ENCODE measurements at places on chromosomes 1 and 21.

GRCh38 chr1:12475101-12475500 lies 142.9 kb downstream of the DHRS3 start:
- H3K4me3 ChIP-seq, result no peak overlapping the region
- no peaks in the 10 kb centered on the region for H3K4me1 ChIP-seq
- DNase-seq, result no peak
- no peaks in the 10 kb centered on the region for H3K27me3 ChIP-seq
- H3K27ac ChIP-seq, result no peak overlapping the region

DNA sequence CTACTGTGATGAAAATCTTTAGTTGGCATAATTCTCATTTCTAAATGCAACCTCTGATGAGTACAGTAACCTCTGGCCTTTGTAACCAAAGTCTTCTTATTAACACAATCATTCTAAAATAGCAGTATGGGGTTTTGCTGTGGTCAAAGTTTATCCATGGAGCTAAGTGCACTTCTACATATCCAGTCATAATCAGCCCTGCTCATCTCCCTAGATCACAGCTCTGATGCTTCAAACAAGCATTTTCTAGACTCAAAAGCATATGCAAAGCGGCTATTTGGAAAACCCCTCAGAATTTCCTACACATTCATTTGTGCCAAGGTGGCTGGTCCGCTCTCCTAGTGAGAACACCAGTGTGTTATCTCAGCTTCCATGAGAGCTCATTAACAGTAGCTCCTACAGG lies 418.6 kb downstream of the MRPL39 start:
- no peaks in the 10 kb centered on the region for H3K4me1 ChIP-seq
- no peak overlapping the region for H3K4me3 ChIP-seq
- H3K36me3 ChIP-seq, result no peaks in the 10 kb centered on the region
- no peak overlapping the region for H3K27ac ChIP-seq
- no peaks in the 10 kb centered on the region for H3K27me3 ChIP-seq

- H3K4me1 ChIP-seq, result peaks cover 11% of the 10 kb centered on the region
- no peaks in the 10 kb centered on the region for H3K27me3 ChIP-seq
- H3K4me3 ChIP-seq, result no peak overlapping the region
- no peak overlapping the region for H3K27ac ChIP-seq
Measured at GRCh38 chr1:66296370-66296769, 237.6 kb upstream of the SGIP1 start.

DNA sequence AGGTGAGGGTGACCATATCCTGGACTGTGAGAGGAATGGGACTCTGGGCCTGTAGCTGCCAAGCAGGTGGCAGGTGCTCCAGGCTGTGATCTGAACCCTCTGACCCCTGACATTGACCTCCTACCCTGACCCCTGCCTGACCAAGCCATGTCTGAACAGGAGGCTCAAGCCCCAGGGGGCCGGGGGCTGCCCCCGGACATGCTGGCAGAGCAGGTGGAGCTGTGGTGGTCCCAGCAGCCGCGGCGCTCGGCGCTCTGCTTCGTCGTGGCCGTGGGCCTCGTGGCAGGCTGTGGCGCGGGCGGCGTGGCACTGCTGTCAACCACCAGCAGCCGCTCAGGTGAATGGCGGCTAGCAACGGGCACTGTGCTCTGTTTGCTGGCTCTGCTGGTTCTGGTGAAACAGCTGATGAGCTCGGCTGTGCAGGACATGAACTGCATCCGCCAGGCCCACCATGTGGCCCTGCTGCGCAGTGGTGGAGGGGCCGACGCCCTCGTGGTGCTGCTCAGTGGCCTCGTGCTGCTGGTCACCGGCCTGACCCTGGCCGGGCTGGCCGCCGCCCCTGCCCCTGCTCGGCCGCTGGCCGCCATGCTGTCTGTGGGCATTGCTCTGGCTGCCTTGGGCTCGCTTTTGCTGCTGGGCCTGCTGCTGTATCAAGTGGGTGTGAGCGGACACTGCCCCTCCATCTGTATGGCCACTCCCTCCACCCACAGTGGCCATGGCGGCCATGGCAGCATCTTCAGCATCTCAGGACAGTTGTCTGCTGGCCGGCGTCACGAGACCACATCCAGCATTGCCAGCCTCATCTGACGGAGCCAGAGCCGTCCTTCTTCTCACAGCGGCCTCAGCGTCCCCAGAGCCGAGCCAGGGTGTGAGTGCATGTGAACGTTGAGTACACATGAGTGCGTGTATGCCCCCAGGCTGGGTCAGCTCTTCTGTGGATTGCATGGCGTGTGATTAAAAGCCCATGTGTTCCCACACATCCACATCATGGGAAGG lies 3.1 kb downstream of the TMEM125 start:
- no peak overlapping the region for H3K27ac ChIP-seq
- no peaks in the 10 kb centered on the region for H3K27me3 ChIP-seq
- DNase-seq, result no peak
- no peak overlapping the region for H3K4me3 ChIP-seq
- H3K4me1 ChIP-seq, result 0 out of 2 replicates have a peak, but pooled peaks cover 5% of the 10 kb centered on the region
- H3K36me3 ChIP-seq, result no peaks in the 10 kb centered on the region

GRCh38 chr1:11842154-11843041 lies 5.2 kb downstream of the NPPA start:
- no peak overlapping the region for H3K4me3 ChIP-seq
- DNase-seq, result no peak
- no peaks in the 10 kb centered on the region for H3K4me1 ChIP-seq
- no peak overlapping the region for H3K27ac ChIP-seq
- no peaks in the 10 kb centered on the region for H3K27me3 ChIP-seq
- H3K36me3 ChIP-seq, result no peaks in the 10 kb centered on the region

DNA sequence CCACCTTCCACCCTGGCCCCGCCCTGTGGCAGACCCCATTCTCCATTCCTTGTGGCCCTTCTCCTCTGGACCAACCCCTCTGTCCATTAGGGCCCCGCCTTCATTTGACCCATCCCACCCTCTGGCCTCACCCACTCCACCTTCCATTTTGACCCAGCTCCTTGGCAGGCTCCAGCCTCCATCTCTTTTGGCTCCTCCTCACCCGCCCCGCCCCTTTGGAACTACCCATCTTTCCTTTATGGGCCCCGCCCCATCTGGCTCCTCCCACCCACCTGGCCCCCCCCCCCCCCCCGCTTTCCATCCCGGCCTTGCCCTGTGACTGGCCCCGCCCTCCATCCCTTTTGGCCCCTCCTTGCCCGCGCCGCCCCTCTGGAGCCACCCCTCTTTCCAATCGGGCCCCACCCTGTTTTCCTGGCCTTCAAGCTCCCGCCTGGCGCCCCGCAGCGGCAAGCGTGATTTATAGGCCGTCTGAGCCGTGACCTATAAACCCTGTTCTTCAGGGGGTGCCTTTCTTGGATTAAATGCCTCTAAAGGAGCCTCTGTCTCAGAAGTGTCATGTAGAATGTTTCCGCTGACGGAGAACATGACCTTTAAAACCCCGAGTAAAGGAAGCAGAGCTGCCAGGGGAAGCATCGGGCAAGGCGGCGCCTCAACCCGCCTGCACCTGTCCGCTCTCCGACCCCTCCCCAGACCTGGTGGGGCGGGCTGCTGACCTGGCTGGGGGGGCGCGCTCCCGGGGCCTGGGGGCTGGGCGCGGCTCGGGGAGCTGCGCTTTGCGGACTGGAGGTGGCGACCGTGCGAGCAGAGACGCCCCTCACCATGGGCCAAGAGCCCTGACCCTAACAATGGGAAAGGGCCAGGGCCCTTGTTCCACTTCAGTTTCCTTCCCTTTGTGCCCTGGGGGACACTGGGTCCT lies 178.0 kb downstream of the CAMTA1 start:
- H3K4me1 ChIP-seq, result no peaks in the 10 kb centered on the region
- H3K27ac ChIP-seq, result no peak overlapping the region
- no peaks in the 10 kb centered on the region for H3K36me3 ChIP-seq

DNA sequence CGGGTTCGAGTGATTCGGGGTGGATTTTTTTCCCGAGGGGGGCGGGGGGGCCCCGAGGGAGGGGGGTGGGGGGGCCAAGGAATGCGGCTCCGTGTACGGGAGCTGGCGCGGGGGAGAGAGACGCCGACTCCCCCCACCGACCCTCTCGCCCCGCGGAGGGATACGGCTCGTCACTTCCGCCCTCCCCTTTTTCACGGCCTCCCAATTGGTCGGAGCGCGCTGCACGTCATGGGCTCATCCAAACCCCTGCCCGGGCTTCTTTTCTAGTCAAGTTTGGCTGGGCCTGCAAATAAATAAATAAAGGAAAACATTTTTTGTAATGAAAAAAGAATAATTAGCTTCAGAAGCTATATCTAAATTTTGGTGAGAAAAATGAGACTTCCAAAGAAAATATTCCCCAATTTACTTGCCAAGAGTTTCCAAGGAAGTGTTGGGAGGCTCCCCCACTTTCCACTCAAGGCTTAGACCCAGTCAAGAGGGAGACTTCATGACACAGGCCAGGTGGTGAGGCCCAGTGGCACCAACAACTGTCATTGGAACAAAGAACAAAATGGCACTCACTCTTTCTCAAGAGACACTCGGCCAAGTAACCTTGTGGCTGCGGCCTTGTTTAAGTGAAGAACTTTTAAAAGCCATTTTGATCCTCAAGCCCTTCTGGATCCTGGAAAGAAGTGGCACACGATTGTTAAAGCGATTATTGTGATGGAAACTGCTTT lies at the start of gene POGZ:
Gene POGZ (minus strand): TSS at position 164 of the 716 bp plus-strand sequence. CDS start 17,290 bp downstream, outside the sequence.
- peak within 1 kb of the TSS; percentile 68 for H3K4me3 ChIP-seq
- no peaks in the 10 kb centered on the region for H3K27me3 ChIP-seq
- peaks cover 16% of the 10 kb centered on the region for H3K4me1 ChIP-seq
- H3K27ac ChIP-seq, result peak within 1 kb of the TSS; percentile 68

GRCh38 chr21:41429305-41429704 lies 3.3 kb downstream of the MX1 start:
- no peaks in the 10 kb centered on the region for H3K36me3 ChIP-seq
- no peaks in the 10 kb centered on the region for H3K27me3 ChIP-seq
- no peak for DNase-seq
- H3K4me1 ChIP-seq, result peaks cover 4% of the 10 kb centered on the region
- H3K4me3 ChIP-seq, result no peak overlapping the region

- H3K27ac ChIP-seq, result no peak overlapping the region
- no peaks in the 10 kb centered on the region for H3K27me3 ChIP-seq
- H3K4me1 ChIP-seq, result peaks cover 8% of the 10 kb centered on the region
Measured at GRCh38 chr1:90000934-90001676, 6.2 kb downstream of the ZNF326 start.

DNA sequence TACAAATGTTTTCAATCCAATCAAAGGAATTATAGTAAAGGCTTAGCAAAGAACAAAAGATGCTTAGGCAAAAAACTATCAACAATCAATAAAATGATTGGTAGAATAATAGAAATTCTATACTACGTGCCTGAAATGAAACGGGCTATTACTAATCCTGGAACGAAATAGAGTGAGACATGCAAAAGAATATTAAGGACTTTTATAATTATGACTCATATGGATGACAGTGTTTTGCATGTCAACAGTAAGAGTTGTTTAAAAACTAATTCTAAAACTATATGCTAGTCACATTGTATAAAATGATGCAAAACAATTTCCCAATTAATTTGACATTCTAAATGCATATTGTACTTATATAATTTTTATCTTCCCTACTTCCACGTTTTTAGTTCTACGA lies 35.6 kb downstream of the LRRIQ3 start:
- H3K4me1 ChIP-seq, result no peaks in the 10 kb centered on the region
- no peak overlapping the region for H3K4me3 ChIP-seq
- no peak for DNase-seq

GRCh38 chr1:221276896-221277409 lies 397.7 kb downstream of the HLX start:
- no peaks in the 10 kb centered on the region for H3K27me3 ChIP-seq
- H3K36me3 ChIP-seq, result no peaks in the 10 kb centered on the region
- H3K4me1 ChIP-seq, result no peaks in the 10 kb centered on the region
- no peak overlapping the region for H3K4me3 ChIP-seq
- H3K27ac ChIP-seq, result no peak overlapping the region
- no peak for DNase-seq

- H3K4me3 ChIP-seq, result no peak overlapping the region
- peaks cover 92% of the 10 kb centered on the region for H3K27me3 ChIP-seq
- no peaks in the 10 kb centered on the region for H3K4me1 ChIP-seq
- no peaks in the 10 kb centered on the region for H3K36me3 ChIP-seq
Measured at GRCh38 chr1:20431176-20431460, 54.9 kb downstream of the CAMK2N1 start.

DNA sequence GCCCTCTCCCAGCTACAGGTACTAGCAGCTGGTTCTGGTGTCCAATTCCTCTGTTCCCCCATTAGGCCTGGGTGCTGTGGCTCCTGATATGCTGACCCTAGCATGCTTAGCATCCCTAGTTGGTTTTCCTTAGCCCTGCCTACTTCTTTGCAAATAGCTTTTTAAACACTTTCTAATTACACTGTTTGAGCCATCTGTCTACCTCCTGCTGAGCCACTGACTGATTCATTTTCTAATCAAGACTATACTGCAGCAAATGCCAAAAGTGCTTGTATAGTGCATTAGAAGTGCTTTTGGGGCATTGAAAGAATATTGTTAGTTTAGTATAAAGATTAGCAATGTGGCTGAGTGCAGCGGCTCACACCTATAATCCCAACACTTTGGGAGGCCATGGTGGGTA lies 36.3 kb downstream of the ERICH3 start:
- H3K4me1 ChIP-seq, result no peaks in the 10 kb centered on the region
- H3K4me3 ChIP-seq, result no peak overlapping the region
- DNase-seq, result no peak

DNA sequence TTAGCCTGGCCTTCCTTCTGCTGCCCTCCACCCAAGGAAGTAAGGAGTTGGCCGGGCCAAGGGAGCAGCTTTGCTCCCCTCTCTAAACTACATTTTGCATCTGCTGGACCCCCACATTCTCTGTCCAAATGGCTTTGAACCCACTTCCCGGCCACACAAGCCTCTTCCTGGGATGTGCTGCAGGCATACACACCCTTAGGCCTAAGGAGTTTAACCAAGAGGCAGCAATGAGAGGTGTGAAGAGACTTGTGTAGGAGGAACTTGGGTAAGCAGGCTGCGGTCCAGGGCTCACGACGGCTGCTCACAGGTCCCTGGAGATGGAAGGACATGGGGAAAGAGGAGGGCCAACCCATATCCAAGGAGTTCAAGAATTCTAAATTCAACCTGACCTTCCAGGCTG lies 196.7 kb upstream of the SGIP1 start:
- H3K27me3 ChIP-seq, result no peaks in the 10 kb centered on the region
- no peak overlapping the region for H3K4me3 ChIP-seq
- no peaks in the 10 kb centered on the region for H3K36me3 ChIP-seq
- H3K4me1 ChIP-seq, result peaks cover 45% of the 10 kb centered on the region
- H3K27ac ChIP-seq, result peak overlapping the region; percentile 93

GRCh38 chr1:196517193-196517592 lies 91.0 kb downstream of the KCNT2 start:
- DNase-seq, result no peak
- H3K4me1 ChIP-seq, result no peaks in the 10 kb centered on the region
- H3K36me3 ChIP-seq, result no peaks in the 10 kb centered on the region
- no peaks in the 10 kb centered on the region for H3K27me3 ChIP-seq
- no peak overlapping the region for H3K4me3 ChIP-seq
- H3K27ac ChIP-seq, result no peak overlapping the region

GRCh38 chr21:26952374-26953066 lies 14.4 kb downstream of the ADAMTS5 start:
- DNase-seq, result no peak
- H3K36me3 ChIP-seq, result no peaks in the 10 kb centered on the region
- no peak overlapping the region for H3K4me3 ChIP-seq
- no peak overlapping the region for H3K27ac ChIP-seq

GRCh38 chr1:7098641-7099040 lies 313.4 kb downstream of the CAMTA1 start:
- H3K4me3 ChIP-seq, result no peak overlapping the region
- no peaks in the 10 kb centered on the region for H3K4me1 ChIP-seq
- no peak overlapping the region for H3K27ac ChIP-seq
- no peaks in the 10 kb centered on the region for H3K36me3 ChIP-seq
- H3K27me3 ChIP-seq, result peaks cover 95% of the 10 kb centered on the region

- H3K4me1 ChIP-seq, result peaks cover 12% of the 10 kb centered on the region
- no peak overlapping the region for H3K4me3 ChIP-seq
- no peak overlapping the region for H3K27ac ChIP-seq
- H3K36me3 ChIP-seq, result no peaks in the 10 kb centered on the region
- no peak for DNase-seq
Measured at GRCh38 chr1:183869664-183870063, 64.7 kb downstream of the RGL1 start.
